ENCODE measurements at places on chromosomes 2 and 18. TPM values are rescaled to one million over a fixed set of nuclear protein-coding genes. Genes with fewer than 3 reads are reported as not detected.

GRCh38 chr2:6887751-6888192 lies 10.2 kb downstream of the RSAD2 start:
- DNase-seq: no peak

- DNase-seq: no peak
Measured at GRCh38 chr18:58288921-58289797, 245.1 kb downstream of the NEDD4L start.

GRCh38 chr18:4074647-4075046 lies 380.5 kb downstream of the DLGAP1 start:
- no peak for DNase-seq

The GPBAR1 gene
- 0.25 TPM for total RNA-seq

- DNase-seq: no peak
Measured at GRCh38 chr2:196155575-196155974, 15.8 kb downstream of the STK17B start.

The C1QL2 gene
- total RNA-seq: 0.55 TPM

The TUBB8B gene
- 1.2 TPM for total RNA-seq

- no peak for DNase-seq
Measured at GRCh38 chr2:152506843-152507242, 171.9 kb downstream of the FMNL2 start.

The FKBP7 gene
- 3.2 TPM for total RNA-seq

GRCh38 chr18:8942021-8942908 lies 160.2 kb upstream of the NDUFV2 start:
- DNase-seq: no peak

All from WTC11 (cell line).